ENCODE measurements at places on chromosomes 3 and 15.

DNA sequence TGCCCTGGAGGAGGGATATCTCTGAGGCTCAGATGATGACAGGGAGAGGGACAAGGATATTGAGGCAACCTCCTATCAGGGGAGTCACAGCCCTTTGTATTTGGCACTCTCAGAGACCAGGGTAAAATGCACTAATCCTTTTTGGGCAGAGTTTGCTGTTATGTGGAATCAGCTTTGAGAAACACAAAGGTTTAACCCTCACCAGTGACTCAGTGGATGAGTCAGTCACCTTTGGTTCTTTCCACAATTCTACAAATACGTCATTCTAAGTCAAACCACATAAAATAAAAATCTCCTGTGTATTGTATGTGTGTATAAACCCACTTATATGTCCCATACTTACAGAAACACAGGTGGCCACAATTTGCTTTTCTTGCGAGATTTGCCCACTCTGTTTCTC is 5.1 kb downstream of the LSAMP start:
- no peak for DNase-seq

DNA sequence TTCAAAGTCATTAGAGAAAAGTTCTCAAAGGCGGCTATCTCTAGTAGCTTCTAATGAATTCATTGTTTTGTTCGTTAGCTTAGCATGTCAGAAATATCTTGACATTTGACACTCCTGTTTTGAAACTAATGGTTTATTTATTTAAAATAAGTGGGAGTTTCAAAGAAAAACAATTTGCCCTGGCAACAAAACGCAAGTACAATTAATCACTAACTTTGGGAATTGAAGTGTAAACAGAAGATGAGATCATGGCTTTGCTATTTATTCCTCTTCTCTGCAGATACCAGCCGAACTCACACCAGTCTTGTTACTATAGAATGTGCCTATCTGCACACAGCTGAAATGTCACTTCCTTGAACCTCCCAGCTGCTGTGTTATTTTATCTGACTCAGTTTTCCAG is 27.5 kb downstream of the MASP1 start:
- DNase-seq, result no peak

GRCh38 chr3:50124800-50125178 is 30.3 kb upstream of the SEMA3F start:
- no peak for DNase-seq

DNA sequence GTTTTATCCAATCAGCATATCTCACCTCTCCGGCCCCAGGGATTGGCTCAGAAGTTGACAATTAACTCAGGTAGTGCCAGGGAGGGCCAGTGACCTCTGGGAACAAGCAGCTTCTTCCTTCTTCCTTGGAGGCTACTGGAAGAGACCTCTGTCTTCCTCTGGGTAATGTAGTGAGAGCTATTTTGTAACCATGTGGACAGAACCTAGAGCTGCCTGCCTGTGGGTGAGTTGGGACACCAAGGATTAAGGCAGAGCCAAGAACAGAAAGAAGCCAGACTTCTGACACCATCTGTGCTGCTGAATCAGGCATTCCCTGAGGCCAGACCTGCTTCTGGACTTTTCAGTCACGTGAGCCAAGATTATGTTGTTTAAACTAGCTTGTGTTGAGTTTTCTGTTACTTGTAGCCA is 5.9 kb upstream of the NDUFAF1 start:
- no peak for DNase-seq

DNA sequence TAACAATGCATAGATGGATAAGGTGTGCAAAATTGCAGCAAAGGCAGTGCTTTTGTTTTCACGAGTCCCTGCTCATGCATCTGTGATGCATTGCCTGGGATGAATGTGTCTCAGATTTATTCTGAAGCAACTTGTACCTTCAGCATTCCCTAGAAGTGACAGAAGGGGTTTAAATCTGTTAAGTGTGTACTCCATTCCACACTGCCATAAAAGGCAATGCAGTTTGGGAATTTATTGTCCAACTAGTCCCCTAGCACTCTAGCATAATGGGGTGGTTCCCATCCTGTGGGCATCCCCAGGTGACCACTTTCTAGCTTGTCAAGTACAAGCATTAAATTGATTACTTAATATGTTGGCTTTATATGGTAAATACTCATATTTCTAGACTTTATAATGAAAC is 306.5 kb upstream of the CBLB start:
- no peak for DNase-seq

GRCh38 chr3:190301591-190301990 is 20.7 kb downstream of the CLDN1 start:
- no peak for DNase-seq

GRCh38 chr3:197475997-197476525 is 79.7 kb downstream of the BDH1 start:
- no peak for DNase-seq

DNA sequence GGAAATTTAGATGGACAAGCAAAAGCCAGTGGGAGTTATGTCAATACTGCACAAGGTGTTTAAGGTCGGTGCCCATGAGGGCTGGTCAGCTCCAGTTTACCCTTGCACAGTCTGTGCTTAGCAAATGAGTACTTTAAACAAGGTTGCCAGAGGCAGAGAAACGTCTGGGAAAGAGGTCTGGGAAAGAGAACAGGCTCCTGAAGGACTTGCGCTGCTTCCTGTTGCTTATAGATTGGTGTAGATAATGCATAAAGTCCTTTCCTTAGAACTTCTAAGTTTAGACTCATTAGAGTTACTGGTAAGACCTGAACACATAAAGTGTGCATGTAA is 162.6 kb upstream of the P2RY1 start:
- DNase-seq, result no peak

DNA sequence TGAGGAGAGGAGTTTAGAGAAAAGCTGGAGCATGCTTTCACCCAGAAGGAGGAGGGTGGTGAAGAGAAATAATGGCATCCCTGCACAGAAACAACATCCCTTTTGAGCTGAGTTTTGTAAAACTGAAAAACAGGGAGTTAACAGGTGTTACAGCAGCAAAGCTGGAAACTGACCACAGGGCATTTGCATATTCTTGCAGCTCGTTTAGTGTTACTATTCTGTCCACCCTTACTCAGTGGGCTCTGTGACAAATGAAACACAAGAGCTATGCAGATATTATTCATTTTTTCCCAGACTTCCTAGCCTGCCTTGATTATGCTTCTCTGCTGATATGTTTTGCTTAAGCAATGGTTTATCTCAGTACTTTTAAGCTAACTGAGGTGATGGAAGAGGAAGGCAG is 272.0 kb downstream of the NEK10 start:
- no peak for DNase-seq

DNA sequence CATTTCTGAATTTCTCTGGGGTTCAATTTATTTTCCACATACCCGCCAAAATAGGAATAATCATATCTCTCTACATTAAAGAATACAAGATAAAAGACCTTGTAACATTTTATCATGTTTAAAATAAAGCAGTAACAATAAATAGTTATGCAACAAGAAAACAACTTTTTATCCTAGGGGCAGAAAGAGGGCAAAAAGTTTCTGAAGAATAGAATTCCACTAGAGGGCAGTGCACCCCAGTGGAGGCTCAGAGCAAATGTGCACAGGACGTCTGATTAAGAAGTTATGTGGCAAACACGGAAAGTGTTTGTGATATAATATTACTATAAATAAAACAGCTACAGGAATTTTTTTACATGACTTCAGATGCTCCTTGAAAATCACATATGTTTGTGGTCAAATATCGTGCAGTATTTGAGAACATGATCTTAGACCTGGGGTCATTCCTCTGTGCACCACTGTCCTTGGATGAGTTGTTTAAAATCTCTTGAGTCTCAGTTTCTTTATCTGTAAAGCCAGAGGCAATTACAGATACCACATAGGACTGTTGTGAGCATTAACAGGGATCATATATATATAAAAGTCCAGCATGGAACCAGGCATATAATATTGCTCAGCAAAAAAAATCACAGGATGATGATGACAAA is 13.2 kb upstream of the PIK3R4 start:
- DNase-seq, result no peak

DNA sequence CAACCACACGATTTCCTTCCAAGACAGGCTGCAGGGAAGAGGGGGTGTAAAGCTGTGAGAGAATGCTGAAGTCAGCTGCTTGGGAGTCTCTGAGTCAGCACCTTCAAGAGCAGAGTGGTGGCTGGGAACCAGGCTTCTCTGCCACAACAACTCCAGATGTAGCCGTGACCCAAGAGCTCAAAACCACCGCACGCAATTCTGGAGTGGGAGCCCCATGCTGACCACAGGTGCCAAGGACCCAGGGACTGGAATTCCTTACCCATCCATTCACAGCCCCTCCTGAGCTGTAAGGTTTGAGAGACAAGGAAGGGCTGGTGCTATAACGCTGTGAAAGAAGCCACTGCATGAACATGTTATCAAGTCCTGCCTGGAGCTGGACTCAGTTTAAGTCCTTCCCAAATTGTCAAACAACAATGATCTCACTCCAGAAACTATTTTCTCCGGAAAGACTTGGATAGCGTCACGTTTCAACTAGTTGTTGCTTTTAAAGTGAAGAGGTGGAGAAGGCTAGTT is 61.4 kb downstream of the UMPS start:
- no peak for DNase-seq

GRCh38 chr3:57118254-57118653 is 46.9 kb downstream of the IL17RD start:
- no peak for DNase-seq

DNA sequence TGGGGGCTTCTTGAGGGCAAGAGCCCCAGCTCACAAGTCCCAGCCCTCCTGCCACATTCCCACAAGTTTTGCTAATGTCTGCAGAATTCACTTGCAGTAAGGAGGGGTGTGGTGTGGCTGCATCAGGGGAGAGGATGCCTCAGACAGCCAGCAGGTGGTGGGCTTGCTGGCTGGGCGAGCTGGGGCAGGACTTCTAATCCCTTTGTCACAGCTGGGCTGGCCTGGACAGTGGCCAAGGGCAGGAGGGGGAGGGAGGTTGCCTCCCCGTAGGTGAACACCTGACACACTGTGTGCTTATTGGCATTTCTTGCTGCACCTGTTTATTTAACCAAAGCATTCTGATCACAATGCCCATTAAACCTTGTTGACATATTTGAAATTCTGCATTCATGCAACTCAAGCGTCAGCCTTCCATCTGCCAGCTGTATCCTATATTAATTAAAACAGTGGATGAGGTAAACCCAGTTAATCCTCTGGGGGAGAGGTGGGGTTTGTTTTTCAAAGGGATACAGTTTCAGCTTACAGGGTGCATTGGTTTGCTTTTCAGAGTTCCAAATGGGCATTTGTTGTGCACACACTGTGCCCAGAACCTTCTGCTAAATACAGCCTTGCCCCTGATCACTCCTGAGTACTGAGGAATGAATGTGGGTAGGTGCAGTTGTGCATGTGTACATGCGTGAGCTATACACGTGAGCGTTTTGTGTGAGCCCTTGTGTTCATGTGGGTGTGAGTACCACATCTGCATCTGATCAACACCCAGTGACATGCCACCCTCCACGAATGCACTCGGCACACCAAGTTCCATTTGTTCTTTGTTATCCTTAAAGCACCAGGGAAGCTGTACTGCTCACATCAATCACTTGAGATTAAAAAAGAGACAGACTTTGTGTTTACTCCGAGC is 268.7 kb downstream of the XXYLT1 start:
- DNase-seq, result no peak

DNA sequence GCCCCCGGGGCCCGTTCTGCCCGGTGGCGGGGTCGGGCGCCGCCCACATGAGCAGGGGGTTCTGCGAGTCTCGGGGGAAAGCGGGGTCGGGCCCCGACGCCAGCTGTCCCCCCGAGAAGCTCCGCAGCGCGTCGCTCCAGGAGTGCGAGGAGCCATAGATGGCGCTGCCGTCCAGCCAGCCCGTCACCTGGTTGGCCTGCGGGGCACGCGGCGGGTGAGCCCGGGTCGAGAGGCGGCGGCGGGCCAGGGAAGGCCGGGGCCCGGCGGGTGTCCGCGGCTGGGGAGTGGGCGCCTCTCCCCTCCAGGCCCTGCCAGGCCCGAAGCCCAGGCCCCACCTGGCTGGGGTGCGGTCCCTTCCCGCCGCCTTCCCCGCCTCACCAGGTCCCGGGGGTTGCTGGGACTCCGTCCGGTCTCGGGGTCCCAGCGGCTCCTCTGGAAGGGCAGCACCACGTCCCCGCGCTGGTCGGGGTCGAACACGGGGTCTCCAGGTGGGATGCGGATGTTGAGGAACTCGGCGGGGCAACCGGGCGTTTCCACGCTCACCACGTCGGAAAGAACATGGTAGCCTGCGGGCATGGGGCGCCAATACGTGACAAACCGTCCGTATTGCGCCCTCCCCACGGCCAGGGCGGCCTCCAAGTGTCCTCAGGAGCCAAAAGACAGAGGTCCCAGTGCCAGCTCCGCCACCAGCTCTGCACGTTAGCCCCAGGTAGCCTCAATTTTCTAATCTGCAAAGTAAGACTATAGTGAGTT is 2.4 kb downstream of the DUOX2 start:
- no peak for DNase-seq

- no peak for DNase-seq
Observed at GRCh38 chr3:12901623-12902045, 60.3 kb upstream of the RPL32 start.

DNA sequence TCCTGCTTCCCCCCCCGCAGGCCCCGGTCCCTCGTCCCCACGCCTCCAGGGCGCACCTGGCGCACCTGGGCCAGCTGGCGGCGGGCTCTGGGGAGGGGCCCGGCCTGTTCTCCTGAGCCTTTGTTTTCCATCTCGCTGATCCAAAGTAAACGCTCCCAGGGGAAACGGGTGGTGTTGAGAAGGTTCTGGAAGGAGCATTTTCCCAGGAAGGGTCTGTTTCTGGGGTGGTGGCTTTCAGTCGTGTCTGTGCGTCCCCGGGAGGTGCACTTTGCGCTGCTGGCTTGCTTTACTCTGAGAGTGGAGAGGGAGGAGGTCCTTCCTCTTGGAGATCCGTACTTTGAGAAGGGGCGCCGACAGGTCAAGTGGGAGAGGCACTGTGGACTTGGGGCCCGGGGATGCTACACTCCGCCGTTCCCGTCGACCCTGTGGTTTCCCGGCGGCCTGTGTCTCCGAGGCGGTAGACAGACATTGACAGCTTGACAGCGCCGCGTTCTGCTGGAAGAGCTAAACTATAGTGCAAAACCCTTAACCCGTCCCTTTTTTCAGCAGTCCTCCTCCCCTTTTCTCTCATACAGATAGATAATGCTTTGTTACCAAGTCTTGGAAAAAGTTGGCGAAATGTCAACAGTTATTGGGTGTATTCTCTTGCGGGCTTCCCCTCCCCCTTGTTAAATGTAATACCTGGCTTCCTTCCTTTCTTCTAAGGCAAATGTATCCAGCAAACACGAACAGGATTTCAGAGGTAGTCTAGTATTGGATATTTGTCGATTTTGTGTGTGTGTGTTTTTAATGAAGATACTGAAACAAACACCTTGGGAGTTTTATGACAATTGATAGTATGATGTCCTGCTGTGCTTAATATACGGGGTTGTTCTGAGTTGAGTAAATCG is 6.5 kb downstream of the TPM1 start:
- DNase-seq, result peak; percentile 8

GRCh38 chr3:122609798-122610559 is 32.5 kb downstream of the PARP15 start:
- DNase-seq, result no peak

DNA sequence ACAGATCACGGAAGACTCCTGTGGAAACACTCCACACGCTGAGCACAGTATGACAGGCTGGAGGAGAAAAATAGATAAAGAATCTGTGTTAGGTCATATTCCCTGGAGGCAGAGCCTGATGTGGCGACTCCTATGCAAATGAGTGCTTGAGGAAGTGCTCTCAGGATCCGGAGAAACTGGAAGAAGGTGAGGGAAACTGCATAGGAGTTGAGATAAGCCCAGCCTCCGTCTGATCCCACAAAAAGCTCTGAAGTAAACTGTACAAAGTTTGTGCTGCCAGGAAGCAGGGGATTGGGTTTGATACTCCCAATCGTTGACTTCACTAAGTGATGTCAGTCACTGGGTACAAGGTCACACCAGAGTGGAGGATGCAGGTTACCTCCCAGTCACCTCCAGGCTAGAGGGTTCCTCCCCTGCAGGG is 33.4 kb downstream of the OSBPL10 start:
- DNase-seq, result no peak
